H54 (cell line): ENCODE measurements at places on chromosomes 3 and 15.

- no peak for DNase-seq
These were observed 327 bp upstream of the CCDC13 start for GRCh38 chr3:42773409-42773751.

DNA sequence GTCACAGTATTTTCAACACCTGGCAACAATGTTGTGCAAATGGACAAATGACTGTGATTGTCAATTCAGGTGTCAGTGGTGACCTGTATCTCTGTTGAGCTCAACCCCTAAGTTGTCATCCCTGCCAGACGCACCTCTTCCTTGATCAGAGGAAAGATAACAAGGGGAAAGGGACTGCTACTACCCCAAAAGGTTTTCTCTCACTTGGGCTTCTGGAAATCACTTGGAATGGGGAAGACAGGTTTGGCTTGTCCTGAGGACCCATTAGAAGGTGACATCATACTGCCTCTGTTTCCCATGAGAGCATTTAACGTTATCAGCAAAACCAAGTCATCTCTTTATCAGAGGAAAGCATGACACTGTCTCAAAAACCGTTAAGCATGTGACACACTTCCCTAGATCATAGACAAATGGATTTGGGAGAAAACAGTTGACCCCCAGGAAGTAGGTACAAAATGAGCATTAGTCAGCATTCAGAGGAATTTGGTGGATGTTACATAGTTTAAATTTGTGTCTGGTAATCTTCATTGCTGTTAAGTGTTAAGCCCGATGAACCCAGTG is 769.5 kb downstream of the GRM7 start:
- no peak for DNase-seq

GRCh38 chr3:132394320-132394719 is 23.0 kb upstream of the DNAJC13 start:
- DNase-seq: no peak

DNA sequence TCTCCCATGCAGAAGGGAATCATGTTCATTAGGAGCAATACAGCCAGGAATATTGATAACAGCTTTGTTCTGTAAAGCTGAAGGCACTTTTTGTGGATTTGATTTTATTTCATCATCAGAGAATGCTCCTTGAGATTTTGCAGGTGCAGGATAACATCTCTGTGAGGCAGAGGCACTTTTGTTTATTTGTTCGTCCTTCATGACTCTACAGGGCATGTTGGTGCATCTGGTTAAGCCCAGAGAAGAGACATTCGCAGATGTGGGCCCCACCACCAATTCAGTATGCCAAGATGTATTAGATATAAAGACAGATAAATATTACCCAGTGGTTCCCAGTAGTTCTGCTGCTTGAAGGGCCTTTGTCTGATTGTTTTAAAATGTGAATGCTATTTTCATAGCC is 368.1 kb upstream of the SEMA6D start:
- DNase-seq: no peak

GRCh38 chr3:56923526-56924224 is 121.9 kb upstream of the ARHGEF3 start:
- DNase-seq: peak; percentile 56

- no peak for DNase-seq
These were observed 322.5 kb upstream of the COL8A1 start for GRCh38 chr3:99315896-99316295.

GRCh38 chr3:95289295-95289694 is 1226.4 kb downstream of the NSUN3 start:
- no peak for DNase-seq

- no peak for DNase-seq
These were observed 1.7 kb downstream of the MESP2 start for GRCh38 chr15:89777782-89778380.

- DNase-seq: no peak
These were observed 41.6 kb downstream of the ZBTB38 start for GRCh38 chr3:141409940-141410241.

DNA sequence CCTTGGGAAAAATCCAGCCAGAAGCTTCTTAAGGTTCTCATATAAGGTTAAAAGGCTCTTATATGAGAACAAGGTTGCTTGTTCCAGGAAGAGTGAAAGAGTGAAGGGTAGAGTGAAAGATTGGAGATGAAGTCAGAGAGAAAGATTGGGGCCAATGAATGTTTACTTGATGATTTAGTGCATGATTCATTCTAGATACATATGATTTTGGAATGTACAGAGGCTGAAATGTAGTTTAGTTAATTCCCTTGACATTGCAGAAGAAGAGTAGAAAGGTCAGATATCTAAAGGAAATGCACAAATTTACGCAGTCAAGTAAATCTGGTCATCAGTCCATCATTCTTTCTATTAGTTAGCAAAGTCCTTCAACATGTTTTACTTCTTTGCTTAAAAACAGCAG is 619.8 kb upstream of the ZNF717 start:
- no peak for DNase-seq

- no peak for DNase-seq
These were observed 2.2 kb downstream of the GLT8D1 start for GRCh38 chr3:52703341-52703740.

GRCh38 chr3:64108231-64108630 is 84.9 kb upstream of the PSMD6 start:
- DNase-seq: no peak

- no peak for DNase-seq
These were observed 13.2 kb downstream of the PAK6 start for GRCh38 chr15:40252141-40252437.

DNA sequence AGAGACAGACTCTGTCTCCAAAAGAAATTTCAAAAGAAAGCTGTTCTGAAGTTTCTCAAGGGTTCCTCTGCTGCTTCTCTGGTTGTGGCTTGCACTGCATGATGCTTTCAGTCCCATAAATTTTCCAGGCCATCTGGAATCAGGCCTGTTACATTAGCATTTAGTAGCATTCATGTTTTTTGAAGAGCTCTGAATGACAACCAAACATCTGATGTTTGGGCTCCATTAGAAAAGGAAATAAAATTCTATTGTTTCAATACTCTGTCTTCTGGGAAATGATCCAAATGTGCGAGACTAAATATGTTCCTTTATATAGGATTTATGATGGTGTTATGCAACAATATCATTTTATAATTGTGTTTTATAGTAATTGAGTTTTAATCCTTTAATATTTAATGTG is 455.8 kb downstream of the GABRG3 start:
- DNase-seq: no peak

- DNase-seq: peak; percentile 5
These were observed 215.3 kb upstream of the CGNL1 start for GRCh38 chr15:57160823-57161560.

DNA sequence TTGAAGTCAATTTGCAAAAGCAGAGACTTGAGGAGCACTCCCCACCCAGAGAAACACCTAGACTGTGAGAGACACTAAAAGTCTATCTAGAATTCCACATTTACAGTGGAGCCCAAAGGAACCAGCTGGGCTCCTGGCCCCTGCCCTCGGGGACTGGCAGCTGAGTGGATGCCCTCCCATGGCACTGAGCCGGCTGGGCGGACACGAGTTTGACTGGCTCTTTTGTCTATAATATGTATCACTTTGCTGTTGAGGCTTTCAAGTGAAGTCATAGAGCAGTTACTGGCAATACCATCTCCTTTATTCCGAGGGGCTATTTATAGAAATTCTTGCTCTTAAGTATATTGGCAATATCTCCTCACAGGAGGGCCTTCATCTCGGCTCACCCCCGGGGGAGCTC is 65.8 kb upstream of the TNFAIP8L3 start:
- DNase-seq: no peak

GRCh38 chr3:185155678-185156077 is 2.8 kb upstream of the C3orf70 start:
- DNase-seq: no peak

- DNase-seq: no peak
These were observed 7.0 kb downstream of the MELTF start for GRCh38 chr3:197022405-197023231.

- no peak for DNase-seq
These were observed 25.6 kb downstream of the DCUN1D1 start for GRCh38 chr3:182954553-182955235.

- no peak for DNase-seq
These were observed 90.6 kb downstream of the MYO5A start for GRCh38 chr15:52438047-52438446.

GRCh38 chr3:37301980-37302708 is 127.8 kb upstream of the LRRFIP2 start:
- DNase-seq: no peak

DNA sequence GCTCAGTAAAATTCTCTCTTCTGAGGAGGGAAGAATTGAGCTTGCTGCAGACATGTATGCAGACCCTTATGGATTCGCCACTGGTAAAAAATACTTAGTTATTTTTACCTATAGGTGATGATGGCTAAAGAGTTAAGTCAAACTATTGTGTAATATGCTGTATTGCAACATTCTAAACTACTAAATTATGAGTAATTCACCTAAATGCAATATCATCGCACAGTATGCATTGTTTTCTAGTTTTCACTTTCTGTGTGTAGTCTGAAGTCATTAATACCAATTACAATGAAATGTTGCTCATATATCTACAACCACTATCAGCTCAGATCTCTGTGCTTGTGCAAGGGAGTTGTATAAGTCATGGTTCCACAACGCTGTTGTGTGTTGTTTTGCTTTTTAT is 48.7 kb upstream of the ROBO2 start:
- DNase-seq: no peak

GRCh38 chr3:10744098-10744465 is 71.9 kb upstream of the SLC6A11 start:
- DNase-seq: no peak

DNA sequence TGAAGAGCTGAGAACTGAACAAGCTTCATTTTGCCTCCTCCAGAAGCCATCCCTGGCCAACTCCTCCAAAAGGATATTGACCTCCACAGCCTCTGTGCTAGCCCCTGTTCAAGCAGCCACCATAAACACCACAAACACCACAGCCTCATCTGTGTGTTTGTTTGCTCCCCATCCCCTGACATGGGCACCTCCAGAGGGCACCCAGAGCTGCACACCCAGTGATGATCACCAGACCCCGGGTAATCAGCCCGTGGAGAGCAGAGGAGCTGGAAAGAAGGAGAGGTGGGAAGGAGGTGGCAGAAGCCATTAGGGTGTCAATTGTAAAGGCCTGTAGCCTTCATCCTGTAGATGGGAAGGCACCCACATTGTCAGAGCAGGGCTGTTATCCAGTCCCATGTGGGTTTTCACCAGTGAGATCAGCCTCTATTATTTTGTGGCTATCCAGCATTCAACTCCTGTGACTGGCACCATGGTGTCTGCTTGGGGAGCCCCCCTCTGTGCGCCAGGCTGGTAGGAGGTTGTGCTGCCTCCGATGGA is 6.8 kb upstream of the WNT7A start:
- DNase-seq: no peak

GRCh38 chr15:92817339-92817886 is 82.7 kb upstream of the CHD2 start:
- DNase-seq: no peak

- DNase-seq: no peak
These were observed 662.0 kb upstream of the CCDC54 start for GRCh38 chr3:106715286-106715685.

GRCh38 chr3:153078826-153079225 is 83.2 kb upstream of the RAP2B start:
- no peak for DNase-seq

- no peak for DNase-seq
These were observed 124.3 kb upstream of the SPRED1 start for GRCh38 chr15:38128341-38128781.

DNA sequence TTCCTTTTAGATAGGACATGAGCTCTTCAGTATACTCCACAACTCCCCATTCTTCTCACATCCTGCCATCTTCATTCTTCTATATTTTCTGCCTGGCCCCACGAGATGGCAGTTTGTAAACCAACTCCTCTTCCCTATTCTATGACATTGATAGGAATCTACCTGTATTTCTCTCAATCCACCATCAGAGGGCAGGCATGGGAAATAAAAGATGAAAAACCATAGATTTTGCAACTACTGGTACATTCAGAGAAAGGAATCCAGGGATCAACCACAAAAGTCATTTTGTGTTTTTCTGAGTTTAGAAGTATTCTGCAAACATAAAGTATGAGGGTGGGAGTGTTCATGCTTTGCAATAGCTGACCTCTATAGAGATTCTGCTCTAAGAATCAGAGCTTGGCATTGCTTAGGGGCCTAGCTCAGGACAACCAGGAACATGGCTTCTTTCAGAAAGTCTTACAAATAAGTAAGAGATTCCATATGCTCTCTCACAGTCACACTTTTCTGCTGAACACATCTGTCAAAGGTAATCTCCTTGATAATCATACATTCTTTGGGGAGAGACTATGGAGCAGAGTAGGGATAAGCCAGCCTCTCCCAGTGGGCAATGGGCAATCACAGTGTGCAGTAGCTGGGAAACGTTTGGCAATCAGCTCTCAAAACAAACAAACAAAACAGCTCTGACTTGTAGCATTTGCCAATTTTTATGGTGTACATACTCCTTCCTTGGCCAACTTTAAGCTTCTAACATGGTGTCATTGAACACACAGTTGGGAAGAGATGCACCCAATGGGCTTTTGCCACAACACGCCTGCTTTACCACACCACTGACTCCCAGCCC is 43.1 kb upstream of the SLC25A36 start:
- DNase-seq: peak; percentile 12

- no peak for DNase-seq
These were observed 244.8 kb downstream of the ALCAM start for GRCh38 chr3:105611304-105612192.

DNA sequence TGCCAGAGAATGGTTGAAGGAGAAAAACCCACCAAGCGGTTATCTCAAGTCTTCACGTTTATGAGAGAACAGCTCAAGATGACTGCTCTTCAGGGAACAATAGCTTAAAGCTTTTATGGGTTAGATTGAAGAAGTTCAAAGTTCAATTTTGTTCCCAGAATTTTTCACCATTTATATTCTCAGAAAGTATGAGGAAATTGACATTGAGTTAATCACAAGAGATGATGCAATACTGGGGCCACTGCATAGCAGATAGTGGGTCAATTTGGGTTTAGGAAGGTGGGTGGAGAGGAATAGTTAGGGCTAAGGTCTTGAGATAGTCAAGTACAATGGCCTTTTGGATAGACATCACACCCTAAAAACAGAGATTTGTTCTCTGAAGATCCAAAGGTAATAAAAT is 539.3 kb downstream of the SQOR start:
- DNase-seq: no peak

- no peak for DNase-seq
These were observed 216.8 kb downstream of the ADAMTS17 start for GRCh38 chr15:100124936-100125335.

- no peak for DNase-seq
These were observed 82.8 kb downstream of the DUT start for GRCh38 chr15:48414015-48414414.

GRCh38 chr3:10417847-10418246 is 87.5 kb downstream of the ATP2B2 start:
- no peak for DNase-seq

- DNase-seq: no peak
These were observed 1100.4 kb downstream of the ROBO2 start for GRCh38 chr3:78140274-78140673.

DNA sequence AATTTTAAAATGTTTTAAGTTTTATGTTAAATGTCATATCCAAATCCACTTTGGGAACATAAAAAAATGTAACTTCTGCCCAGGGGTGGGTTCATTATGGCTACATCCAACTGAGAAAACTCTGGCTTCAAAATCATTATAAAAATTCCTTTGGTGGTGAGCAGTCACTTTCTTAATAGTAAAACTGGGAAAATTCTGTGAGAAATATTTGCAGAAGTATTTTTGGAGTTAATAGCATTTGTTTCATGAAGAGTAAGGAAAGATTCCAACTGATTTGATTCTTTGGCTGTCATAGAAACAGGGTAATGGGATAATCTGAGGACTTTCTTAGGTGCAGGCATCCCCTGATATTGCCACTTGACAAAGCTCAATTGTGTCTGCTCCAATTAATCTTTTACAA is 38.8 kb downstream of the CPA3 start:
- no peak for DNase-seq
